ENCODE measurements at places on chromosomes 12 and 14.

DNA sequence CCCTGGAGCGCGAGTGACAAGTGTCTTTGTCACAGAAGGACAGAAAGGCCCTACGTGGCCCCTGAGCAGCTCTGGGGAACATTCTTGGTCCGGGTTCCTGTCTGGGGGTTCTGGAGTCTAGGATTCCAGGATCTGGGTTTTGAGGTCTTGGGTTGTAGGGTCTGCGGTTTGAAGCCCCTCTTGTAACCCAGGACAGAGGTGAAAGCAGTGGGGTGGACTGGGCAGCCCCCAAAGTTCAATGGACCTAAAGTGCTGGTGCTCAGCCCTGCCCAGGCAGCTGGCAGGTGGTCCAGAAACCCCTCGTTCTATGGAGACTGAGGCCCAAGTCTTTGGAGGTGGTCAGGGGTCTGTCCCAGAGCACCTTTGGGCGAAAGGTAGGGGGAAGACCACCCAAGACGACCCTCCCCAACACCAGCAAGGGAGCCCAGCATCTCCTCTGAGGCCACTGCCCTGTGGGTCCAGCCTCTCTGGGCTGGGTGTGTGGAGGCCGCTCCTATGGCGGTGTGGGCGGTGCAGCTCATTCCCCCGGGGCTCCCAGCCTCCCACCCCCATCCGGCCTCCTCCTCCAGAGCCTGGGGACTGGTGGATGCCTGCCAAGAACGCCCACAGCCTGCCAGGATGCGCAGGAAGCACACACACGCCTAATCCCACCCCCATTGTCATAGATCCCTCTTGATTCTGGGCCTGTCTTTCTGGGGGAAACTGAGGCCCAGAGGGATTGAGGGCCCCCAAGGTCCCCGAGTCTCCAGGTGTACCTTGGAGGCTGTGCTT is 30.2 kb upstream of the ANKRD9 start:
- H3K4me1 ChIP-seq = peaks cover 7% of the 10 kb centered on the region
- H3K27ac ChIP-seq = no peak overlapping the region
- H3K27me3 ChIP-seq = peaks cover 7% of the 10 kb centered on the region
- H3K4me3 ChIP-seq = no peak overlapping the region
- H3K36me3 ChIP-seq = no peaks in the 10 kb centered on the region

GRCh38 chr12:57760347-57760982 is 5.6 kb downstream of the MARCHF9 start:
- no peak overlapping the region for H3K4me3 ChIP-seq
- peaks cover 13% of the 10 kb centered on the region for H3K27me3 ChIP-seq
- no peak for DNase-seq
- H3K4me1 ChIP-seq = peaks cover 35% of the 10 kb centered on the region
- H3K36me3 ChIP-seq = peaks cover 17% of the 10 kb centered on the region

DNA sequence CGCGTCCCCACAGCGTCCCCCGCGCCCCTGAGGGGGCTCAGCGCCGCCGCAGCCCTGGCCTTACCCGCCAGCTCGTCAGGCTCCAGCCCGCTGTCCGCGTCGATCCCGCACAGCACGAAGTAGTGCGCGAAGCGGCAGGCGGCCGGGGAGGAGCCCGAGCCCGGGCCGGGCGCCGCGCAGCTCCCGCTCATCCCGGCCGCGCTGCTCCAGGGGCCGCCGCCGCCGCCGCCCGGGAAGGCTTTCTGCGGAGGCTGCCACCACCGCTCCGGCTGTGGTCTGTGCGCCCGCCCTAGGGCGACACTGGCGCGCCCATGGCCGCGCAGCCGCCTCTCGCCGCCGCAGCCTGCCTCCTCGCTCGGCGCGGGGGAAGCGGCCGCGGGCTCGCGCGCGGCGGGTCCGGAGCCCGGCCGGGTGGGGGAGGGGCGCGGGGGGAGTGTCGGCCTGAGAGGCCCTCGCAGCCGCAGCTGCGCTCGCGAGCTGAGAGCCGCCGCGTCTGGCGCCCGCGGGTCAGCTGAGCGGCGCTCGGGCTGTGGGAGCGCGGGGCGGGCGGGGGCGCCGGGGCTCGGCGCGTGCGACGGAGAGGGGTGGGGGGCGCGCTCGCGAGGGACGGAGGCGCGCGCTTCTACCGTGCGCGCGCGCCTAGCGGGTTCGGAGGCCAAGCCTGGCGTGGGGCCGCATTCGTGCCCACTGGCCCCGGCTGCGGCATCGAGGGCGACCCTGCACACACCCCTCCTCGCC is at the start of gene DENND5B:
Gene DENND5B, minus strand, starts transcription at position 495 of the 738 bp plus-strand sequence. Its CDS starts 304 bp downstream, at position 191.
- no peak within 1 kb of the TSS for H3K27ac ChIP-seq
- H3K4me1 ChIP-seq = peaks cover 13% of the 10 kb centered on the region
- H3K27me3 ChIP-seq = peaks cover 53% of the 10 kb centered on the region

- peaks cover 3% of the 10 kb centered on the region for H3K36me3 ChIP-seq
- H3K4me1 ChIP-seq = no peaks in the 10 kb centered on the region
- H3K27me3 ChIP-seq = no peaks in the 10 kb centered on the region
- DNase-seq = no peak
- no peak overlapping the region for H3K4me3 ChIP-seq
Measured at GRCh38 chr12:101719566-101719965, 19.7 kb downstream of the SYCP3 start.

GRCh38 chr14:24256960-24257359 is 6.0 kb downstream of the TGM1 start:
- peaks cover 29% of the 10 kb centered on the region for H3K36me3 ChIP-seq
- H3K27ac ChIP-seq = no peak overlapping the region
- no peak for DNase-seq

DNA sequence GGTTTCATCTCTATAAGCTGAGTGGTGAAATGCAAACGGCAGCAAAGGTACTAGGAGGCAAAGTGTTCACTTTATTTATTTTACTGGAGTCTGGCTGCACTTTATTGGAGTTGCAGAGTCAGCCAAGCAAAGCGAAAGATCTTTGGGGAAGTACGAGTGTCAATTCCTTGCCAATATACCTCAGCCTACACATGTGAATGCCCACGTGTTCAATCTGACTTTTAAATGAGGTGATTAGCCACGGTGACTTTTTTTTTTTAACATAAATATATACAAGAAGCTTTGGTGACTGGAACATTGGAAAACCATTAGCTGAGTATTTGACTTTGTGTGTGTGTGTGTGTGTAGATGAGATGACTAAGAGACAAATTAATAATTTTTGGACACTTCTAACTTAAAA is 178.8 kb downstream of the NTS start:
- H3K4me3 ChIP-seq = no peak overlapping the region
- H3K36me3 ChIP-seq = no peaks in the 10 kb centered on the region
- no peak overlapping the region for H3K27ac ChIP-seq
- no peak for DNase-seq
- no peaks in the 10 kb centered on the region for H3K4me1 ChIP-seq

- no peak for DNase-seq
- H3K36me3 ChIP-seq = no peaks in the 10 kb centered on the region
- peaks cover 3% of the 10 kb centered on the region for H3K4me1 ChIP-seq
- H3K4me3 ChIP-seq = no peak overlapping the region
- no peaks in the 10 kb centered on the region for H3K27me3 ChIP-seq
Measured at GRCh38 chr12:21607701-21608100, 3.1 kb upstream of the GYS2 start.

Measured in CD4-positive, alpha-beta T cell (primary cell).